Thoracic aorta (tissue), 2 donors: ENCODE measurements at places on chromosomes 11 and 22. TPM values are rescaled to one million over a fixed set of nuclear protein-coding genes. Genes with fewer than 3 reads are reported as not detected.

C11orf42 gene
- not detected for total RNA-seq

TREH gene
- total RNA-seq, result not detected

EIF4G2 gene
- total RNA-seq, result 361 TPM

GRCh38 chr22:41821471-41822316 lies 11.2 kb upstream of the SREBF2 start:
- no peaks in the 10 kb centered on the region for H3K36me3 ChIP-seq
- DNase-seq, result no peak
- peaks cover 15% of the 10 kb centered on the region for H3K4me1 ChIP-seq
- no peak overlapping the region for H3K27ac ChIP-seq
- no peak overlapping the region for H3K4me3 ChIP-seq

GRCh38 chr11:120195601-120196320 lies 15.1 kb upstream of the OAF start:
- H3K36me3 ChIP-seq, result no peaks in the 10 kb centered on the region
- H3K4me3 ChIP-seq, result no peak overlapping the region
- no peak overlapping the region for H3K27ac ChIP-seq
- DNase-seq, result no peak
- no peaks in the 10 kb centered on the region for H3K4me1 ChIP-seq

DNA sequence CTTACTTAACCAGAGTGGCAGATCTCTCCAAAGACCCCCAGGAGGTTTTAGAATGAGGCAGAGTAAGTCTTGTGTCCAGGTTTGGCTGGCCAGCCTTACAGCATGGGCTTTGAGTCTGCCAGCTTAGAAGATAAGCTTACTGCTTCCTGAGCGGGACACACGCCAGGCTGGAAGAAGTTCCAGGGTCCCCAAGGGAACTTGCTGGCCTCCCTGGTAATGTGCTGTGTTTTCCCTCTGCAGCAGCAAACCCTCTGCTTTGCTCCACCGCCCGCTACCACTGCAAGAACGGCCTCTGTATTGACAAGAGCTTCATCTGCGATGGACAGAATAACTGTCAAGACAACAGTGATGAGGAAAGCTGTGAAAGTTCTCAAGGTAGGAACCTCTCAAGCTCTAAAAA lies 154.2 kb downstream of the LDLRAD3 start:
- H3K27me3 ChIP-seq, result no peaks in the 10 kb centered on the region
- H3K4me3 ChIP-seq, result no peak overlapping the region
- no peaks in the 10 kb centered on the region for H3K36me3 ChIP-seq
- no peak for DNase-seq
